ENCODE measurements at places on chromosomes 2 and 18.

DNA sequence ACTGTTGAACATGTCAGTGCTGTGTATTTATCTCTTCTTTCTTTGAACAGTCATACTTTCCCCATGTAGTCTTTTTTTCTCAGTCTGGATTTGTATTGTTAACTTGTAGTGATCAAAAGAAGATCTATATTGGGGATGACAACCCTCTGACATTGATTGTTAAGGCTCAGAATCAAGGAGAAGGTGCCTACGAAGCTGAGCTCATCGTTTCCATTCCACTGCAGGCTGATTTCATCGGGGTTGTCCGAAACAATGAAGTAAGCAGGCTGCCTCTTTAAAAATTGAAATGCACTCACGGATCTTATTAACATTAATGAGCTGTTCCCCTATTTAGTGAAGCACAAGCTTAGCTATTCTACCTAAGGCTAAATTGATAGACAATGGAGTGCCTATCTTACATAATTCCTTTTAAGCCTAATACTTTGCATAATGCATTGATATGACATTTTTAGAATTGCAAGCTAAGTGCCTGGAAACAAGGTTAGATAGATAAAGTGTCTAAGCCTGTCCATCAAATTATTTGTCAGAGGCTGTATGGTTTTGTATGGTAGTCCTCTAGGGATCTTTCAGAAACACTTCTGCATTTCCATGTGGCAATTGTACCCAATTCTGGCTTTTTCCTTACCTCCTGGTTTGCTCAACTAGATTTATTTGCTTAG lies 29.3 kb upstream of the FAM171B start:
- no peak for DNase-seq

GRCh38 chr18:45161850-45162249 lies 453.4 kb upstream of the SLC14A2 start:
- DNase-seq = no peak

DNA sequence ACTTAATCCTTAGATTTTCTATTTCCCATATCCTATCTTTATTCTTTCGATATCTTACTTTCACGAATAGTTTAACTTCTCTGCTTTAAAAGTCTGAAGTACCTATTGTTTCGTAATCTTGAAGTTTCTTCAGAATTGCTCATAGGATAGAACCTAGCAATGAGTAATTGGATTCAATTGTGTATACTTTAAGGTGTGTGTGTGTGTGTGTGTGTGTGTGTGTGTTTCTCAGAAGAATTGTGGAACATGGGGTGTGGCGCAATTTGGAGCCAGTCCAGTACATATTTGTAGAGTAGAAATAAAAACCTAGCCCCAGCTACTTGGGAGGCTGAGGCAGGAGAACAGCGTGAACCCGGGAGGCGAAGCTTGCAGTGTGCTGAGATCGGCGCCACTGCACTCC lies 897.6 kb downstream of the BCL11A start:
- no peak for DNase-seq

GRCh38 chr2:23566241-23567142 lies 181.5 kb downstream of the KLHL29 start:
- no peak for DNase-seq

- no peak for DNase-seq
These were observed 1.1 kb downstream of the L3MBTL4 start for GRCh38 chr18:6413579-6414117.

DNA sequence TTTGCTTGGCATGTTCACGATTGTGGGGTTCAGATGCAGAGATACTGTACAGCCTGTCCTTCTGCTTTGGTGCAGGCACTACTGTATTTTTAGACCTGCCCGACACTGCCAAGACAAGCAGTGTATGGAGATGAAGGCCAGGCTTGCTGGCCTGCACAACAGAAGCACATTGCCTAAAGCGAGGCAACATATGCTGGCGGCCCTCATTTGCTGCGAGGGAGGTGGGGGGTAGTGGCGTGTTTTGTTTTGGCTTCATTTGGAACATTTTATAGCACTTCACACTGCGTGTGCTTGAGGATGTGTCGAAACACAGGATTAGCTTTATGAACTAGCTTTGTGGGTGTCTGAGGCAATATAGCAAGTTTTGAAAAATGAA lies 27.0 kb downstream of the TMEM182 start:
- no peak for DNase-seq

GRCh38 chr2:65778137-65778536 lies 345.7 kb upstream of the SPRED2 start:
- no peak for DNase-seq

GRCh38 chr2:16321872-16322271 lies 343.8 kb downstream of the CYRIA start:
- no peak for DNase-seq

GRCh38 chr2:240364582-240364960 lies 70.9 kb upstream of the GPC1 start:
- no peak for DNase-seq

DNA sequence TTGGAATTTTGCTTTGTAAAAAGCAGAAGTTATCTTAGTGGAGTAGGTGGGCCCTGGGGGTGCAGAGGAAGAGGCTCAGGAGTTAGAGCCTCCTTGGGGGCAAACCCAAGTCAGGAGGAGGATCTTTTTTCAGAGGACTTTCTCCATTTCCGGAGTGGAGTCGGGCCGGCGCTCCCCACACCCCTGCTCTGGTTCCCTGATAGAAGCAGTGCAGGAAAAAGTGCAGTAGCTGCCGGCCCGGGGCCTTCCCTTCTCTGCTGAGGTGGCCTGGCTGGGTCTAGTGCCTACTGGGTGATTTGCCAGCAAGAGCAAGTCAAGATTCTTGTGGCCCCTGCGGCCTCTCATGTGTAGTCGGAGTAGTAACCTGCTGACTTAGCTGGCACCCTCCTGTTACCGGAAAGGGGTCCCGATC lies 124.2 kb upstream of the HS6ST1 start:
- DNase-seq = no peak

DNA sequence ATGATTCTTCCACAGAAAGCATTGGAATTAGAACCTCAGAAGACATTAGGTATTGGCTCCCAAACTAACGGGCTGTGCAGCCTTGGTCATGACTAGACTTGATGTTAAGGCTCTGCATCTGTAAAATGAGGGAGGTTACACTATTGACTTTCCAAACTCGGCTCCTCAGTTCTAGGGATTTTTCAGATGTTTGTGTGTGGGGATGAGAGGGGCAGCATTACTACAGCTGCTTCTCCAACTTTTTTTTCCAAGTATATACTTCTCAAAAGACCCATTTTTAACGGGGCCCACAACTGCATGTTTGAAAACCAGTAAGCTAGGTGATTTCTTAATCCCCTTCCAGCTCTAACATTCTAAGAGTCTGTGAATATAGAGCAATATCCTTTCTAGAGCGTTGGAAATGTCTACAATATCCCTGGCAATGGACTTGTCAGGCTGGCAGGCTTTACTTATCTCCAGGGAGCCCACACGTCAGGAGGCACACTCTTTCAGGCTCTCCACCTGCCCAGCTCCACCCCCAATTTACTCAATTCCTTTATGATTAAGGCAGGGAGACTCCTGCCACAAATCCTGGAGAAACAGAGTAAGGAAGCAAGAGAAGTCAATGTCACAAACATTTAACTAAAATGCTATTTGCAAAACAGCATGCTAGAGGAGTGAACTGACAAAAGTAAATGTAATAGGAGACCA lies 844 bp upstream of the MPV17 start:
- DNase-seq = no peak

GRCh38 chr2:139409212-139409611 lies 629.0 kb upstream of the NXPH2 start:
- no peak for DNase-seq

DNA sequence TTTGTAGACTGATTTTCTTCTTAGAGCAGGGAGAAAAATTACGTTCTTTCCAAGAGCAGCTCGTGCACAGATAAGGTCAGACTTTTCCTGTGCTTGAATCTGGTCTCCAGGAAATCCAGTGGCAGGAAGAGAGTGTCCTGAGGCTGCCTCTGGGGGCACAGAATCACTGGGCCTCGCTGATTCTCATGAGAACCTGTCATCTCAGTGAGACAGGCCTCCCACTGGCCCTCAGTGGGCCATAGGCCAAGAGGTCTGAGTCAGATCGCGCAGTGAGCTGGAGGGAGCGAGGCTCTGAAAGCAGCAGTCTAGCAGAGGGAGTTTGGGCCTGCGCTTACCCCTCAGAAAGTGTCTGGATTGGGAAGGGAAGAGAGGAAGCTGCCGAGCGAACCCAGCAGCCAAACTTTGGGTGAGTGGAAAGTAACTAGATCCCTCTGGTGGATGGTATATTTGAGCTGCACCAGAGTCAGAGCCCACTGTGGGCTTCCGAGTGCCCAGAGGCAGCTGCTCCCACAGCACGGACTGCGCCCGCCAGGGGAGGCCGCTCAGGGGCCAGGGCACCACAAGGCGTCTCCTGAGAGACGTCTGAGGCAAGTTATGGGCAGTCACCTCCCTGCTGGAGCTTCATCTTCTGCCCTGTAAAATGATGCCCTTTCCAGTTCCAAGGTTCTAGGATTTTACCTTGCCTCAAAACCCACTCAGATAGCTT lies 8.2 kb downstream of the GDF7 start:
- DNase-seq = no peak

DNA sequence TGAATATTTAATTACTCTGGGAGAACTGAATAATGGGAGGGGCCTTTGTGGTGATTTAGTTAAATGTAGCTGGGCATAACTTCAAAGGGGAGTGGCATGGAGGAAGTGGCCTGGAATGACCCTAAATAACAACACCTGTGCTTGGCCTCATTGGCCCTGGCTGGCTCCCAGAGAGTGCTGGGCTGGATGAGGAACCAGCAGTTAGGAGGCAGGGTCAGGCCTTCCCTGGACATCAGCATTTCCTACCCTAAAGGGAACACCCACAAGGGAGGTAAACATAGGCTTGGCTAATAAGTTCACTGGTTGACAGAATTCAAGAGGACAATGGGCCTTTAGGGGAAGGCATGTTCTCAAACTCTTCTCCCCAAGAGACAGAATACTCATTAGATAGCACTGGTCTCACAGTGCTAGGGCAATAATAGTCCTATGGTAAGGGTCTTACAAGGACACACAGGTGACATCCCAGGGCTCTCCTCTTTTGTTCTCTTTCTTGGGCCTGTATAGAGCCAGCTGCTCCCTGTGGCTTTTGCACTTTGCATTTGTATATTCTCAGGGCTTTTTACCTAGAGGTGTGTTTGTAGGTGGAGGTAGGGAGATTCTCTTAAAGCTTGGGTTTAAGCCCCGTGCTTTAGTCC lies 106.8 kb downstream of the ZNF519 start:
- DNase-seq = no peak

DNA sequence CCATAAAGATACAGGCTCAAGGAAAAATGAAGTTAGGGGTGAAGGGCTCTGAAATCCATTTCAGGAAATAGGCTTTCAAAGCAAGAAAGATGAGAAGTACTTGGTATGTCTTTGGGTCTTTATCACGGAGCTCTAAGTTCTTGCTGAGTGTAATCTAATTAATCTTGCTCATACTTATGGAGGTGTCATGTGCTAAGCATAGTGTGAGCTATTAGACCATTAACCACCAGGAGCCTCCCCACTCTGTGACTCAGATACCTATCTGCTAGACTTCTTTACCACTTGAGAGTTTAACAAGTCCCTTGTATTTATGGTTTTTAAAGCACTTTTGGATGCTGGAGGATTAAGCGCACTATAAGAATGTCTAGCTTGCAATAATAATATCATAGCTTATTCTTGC lies 678.7 kb downstream of the EPHA4 start:
- no peak for DNase-seq

DNA sequence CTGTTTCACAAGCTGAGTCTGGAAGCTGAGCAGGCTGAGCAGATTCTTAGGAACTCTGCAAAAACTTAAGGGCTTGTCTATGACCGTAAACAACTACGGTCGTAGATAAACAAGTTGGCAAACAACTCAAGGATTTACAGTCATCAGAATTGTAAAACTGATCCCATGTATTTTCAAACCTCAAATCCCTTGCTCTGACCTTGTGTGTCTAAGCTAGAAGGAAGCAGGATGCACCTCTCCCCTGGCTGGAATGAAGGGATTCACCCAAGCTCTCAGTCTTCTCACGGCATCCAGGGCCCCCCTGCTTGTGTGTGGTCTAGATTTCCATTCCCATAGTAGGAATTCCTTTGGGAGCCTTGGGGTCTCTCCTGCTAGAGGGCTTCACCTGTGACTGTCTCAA lies 12.4 kb upstream of the IL1RN start:
- DNase-seq = no peak

GRCh38 chr2:124973396-124973795 lies 948.3 kb downstream of the CNTNAP5 start:
- DNase-seq = no peak

DNA sequence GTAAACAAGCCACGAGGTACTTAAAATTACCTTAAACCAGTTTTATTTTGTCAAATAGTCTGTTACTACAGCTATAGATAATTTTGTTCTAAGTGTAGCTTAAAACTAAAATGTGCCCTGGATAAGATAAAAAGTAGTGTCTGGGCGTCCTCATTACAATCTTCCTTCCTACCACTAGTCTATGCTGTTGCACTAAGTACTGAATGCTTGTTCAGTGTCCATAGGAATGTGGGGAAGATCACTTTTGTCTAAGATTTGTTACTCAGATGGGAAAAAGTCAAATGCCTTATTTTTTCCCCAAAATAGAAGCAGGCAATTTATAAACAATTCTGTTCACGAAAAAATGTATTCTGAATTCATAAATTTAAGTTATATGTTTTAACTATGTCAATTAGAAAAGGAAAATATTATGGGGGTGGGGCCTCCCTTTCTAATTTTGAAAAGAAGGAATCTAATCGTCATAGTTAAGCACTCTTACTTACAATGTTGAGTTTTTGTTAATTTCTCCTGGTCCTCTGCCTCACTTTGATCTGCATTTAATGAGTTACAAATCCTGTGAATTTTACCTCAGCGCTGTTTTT lies 140.4 kb upstream of the VRK2 start:
- no peak for DNase-seq

DNA sequence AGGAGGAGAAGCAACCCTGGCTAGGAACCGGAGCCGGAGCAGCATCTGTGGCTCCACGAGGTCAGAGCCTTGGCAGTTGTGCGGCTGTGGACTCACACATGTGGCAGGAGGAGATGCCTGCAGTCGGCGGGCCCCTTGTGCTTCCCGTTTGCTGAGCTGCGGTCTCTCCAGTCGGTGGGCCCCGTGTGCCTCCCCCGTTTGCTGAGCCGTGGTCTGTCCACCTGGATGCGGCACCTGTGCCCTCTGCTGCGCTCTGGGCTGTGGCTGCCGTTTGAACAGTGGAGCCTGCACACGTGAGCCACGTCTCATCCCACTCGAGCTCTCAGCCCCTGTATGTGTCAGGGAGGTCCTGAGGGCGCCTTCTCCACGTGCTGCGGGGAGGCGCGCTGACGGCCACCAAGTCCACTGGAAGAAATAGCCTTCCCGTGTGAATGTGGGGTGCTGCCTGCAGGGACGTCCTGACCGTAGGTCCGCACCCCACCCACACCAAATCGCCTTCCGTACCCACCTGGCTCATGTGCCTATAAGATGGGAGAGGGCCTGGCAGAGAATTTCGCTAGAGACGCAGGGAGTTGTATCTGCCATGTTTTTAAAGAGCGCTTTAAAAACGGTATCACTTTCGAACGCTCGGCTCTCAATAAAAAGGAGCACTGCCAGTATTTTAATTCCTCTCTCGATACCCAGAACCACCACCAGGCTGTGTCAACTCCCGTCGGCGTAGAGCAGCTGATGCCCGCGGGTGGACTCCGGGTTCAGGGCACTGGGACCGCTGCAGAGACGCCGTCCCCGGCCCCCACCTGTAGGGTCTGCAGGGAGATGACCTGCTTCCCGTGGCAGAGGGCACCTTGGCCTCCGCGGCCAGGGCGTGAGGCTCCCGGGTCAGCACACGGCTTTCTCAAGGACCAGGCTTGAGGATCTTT lies 117.0 kb downstream of the NFATC1 start:
- DNase-seq = no peak

Data from stimulated activated CD8-positive, alpha-beta memory T cell treated with anti-CD3 and anti-CD28 coated beads, Interleukin-7, amount 100 ng/mL, for 1 hour (primary cell).